GM12878 (cell line): ENCODE measurements at places on chromosomes 12 and 14.
A peak's percentile ranks its signal among the peaks of the same experiment; 100 is the strongest.

GRCh38 chr14:102275866-102276265 is 29.1 kb downstream of the MOK start:
- DNase-seq, result no peak

- no peak for DNase-seq
Observed at GRCh38 chr12:95949477-95950206, 6.5 kb downstream of the AMDHD1 start.

DNA sequence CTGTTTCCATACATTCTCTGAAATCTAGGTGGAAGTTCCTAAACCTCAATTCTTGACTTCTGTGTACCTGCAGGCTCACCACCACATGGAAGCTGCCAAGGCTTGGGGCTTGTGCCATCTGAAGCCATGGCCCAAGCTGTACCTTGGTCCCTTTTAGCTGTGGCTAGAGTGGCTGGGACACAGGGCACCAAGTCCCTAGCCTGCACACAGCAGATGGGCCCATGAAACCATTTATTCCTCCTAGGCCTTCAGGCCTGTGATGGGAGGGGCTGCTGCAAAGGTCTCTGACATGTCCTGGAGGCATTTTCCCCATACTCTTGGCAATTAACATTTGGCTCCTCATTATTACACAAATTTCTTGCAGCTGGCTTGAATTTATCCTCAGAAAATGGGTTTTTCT is 40.0 kb upstream of the COCH start:
- no peak for DNase-seq

- DNase-seq, result peak; percentile 95
Observed at GRCh38 chr12:122500685-122501488, at the start of gene ZCCHC8. Gene ZCCHC8, minus strand, starts transcription at chr12:122500932. Its CDS starts 92 bp downstream, at chr12:122500840.

DNA sequence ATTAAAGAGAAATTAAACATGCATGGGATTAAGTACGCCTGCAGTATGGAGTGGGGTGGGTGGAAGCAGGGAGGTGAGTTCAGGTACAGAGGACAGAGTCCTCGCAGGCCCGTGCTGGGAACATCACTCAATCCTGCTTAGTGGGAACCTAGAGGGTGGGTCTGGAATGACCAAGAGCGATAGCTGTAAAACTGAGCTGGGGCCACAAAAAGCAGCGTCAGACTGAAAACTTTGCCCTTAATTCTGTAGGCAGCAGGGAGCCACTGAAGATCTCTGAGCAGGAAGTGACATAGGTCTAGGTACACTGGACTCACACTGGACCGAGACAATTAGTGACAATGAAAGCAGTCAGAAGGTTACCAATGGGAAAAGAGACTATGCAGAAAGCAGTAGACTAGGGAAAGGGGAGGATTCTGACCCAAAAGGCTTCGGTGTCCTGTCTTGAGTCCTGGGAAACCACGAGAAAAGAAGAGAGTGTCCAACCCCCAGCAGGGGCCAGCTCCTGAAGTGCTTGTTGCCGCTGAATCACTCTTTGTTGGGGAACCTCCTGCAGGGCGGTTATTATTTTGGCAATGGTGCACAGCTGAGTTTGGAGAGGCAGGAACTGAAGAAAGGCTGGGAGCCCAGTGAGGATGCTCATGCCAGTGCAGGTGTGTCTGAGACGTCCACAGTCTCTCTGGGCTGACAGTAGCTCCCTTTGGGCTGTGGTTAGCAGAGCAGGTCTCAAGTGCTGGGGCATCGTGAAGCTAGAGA is 97.4 kb downstream of the PLXNC1 start:
- no peak for DNase-seq

DNA sequence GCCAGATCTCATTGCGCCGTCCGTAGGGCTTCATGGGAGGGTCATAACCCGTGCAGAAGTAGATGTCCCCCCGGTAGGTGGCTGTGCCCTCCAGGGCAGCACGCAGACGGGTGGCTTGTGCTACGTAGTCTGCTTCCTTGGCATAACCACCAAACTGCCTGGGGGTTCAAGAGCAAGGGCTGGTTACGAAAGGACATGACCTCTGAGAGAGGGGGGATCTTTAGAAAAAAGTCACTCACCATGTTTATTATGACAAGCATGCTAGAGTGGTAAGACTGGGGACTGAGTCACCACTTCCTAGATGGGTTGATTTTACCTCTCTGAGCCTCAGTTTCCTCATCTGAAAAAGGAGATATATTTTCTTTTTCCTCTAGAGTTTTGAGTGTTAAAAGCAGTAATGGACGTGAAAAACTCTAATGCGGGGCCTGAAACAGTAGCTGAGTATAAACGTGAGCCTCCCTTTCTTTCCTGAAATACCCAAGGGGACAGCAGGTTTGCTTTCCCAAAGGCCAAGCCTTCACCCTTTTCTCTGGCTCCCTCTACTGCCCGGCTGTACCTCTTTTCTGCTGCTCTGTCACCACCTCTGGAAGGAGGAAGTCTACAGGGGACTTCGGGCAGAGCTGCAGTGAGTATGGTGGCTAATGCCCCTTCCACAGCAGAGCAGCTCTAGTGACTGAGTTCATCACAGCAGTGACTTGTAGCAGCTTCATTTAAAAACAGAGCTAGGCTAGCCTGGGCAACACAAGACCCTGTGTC is 23.5 kb upstream of the GPRC5D start:
- no peak for DNase-seq

GRCh38 chr12:20507056-20507455 is 138.7 kb downstream of the PDE3A start:
- DNase-seq, result no peak

GRCh38 chr12:11765421-11765816 is 115.9 kb downstream of the ETV6 start:
- DNase-seq, result no peak

DNA sequence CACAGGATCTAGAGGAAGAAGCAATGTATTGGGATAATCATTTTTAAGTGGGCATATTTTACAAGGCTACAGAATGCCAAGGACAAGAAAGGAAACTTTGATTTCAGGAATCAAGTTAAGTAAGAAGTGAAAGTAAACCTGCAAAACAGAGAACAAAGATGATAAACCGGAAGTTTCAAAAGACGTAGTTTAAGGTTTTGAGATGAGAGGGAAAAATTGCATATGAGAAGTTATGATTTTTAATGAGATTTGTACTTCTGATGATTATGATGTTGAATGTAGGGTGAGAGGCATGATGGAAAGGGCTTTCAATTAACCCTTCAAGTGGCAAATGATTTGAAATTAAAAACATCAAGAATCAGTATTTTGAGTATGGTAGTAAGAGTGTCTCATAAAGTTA is 134.9 kb downstream of the CAPZA3 start:
- no peak for DNase-seq

GRCh38 chr12:77915071-77915600 is 84.4 kb downstream of the NAV3 start:
- DNase-seq, result no peak
